ENCODE measurements at places on chromosomes 16 and 17.

DNA sequence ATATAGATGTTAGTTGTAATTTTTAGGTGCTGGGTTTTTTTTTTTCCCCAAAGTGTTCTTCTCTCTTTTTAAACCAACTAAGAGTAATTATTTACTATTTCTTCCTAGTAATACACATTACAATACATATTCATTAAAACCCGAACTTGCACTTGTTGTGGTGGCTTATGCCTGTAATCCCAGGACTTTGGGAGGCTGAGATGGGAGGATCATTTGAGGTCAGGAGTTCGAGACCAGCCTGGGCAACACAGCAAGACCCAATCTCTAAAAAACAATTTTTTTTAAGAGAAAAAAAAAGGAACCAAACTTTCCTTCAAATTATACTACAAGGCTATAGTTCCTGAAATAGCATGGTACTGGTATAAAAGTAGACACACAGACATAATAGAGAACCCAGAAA, 3.8 kb downstream of the EFCAB5 start:
- no peak for DNase-seq

- DNase-seq, result peak; percentile 39
Observed at GRCh38 chr16:9072806-9073341, 18.6 kb upstream of the HAPSTR1 start.

DNA sequence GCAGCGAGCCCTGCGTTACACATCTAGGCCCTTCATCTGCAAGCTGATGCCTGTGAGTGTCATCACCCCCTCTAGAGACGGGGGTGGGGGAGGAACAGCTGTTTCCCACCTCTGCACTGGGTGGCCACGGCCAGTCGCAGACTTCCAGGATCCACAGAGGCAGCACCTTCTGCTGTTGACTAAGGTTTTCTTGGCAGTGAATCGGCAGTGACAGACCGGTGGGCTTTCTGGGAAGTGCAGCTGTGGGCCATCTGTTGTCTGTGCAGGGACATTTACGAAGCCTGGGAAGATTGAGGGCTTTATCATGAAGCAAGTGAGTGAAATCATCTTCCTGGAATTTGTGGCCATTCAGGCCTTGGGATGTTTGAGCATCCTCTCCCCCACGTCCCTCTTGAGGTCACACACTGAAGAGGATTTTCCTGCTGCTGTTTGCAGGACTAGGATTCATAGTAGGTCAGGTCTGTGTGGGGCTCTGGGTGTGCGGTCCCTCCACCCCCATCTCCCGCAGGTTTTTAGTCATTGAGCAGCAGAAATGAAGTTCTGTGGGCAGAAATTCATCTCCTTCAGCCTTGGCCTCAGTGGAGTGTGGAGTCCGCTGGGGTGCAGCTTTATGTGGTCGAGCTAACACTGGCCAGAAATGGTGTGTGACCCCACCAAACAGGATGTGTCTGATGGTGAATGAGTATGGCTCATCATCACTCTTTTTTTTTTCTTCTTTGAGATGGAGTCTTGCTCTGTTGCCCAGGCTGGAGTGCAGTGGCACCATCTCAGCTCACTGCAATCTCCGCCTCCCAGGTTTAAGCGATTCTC, 12.0 kb downstream of the PGS1 start:
- DNase-seq, result no peak

GRCh38 chr16:67419931-67420330, 3.7 kb upstream of the ZDHHC1 start:
- no peak for DNase-seq

DNA sequence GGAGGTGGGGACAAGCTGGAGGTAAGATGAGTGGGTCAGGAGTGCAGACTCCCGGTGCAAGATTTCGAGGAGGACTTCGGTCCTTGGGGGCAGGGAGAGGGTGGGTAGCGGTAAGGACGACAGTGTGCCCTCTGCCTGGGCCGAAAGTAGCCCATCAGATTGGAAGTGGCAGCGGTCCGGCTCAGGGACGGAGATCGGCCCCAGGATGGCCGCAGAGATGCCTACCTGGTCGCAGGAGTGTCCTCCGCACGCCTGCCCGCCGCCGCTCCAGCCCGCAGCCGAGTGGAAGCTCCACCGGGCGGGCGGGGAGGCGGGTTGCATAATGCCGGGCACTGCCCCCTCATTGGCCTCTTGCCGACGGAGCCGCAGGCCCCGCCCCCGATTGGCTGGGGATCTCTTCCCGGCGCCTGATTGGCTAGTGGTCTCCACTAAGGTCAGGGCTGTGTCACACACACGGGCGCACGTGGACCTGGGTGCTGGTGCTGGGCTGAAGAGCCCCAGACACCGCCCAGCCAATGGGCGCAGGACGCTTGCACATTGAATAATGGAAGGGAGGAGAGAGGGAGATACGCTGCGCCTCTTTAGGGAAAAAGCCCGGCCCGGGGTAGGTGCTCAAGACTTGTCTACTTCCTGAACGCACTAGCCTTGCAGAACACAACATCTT, at the start of gene PER1:
TSS of gene PER1 (minus strand) at position 293 of the 664 bp plus-strand sequence. CDS start 1,698 bp downstream, outside the sequence.
- DNase-seq, result peak; percentile 96

DNA sequence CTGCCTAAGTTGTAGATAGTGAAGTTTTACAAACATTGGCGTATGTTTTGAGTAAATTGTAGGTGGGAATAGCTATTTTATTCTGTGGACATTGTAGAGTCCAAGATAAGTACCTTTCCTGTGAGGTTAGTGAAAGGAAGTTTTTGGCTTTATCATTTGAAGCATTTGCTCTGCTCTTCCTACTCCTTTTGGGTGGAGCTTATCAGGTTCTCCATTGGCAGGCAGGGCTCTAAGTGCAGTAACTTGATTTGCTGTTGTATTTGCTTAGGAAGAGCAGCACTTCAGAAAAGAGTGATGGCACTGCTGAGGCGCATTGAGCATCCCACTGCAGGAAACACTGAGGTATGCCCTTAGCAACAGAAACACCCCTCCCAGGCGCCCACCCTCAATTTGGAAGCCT, 70.1 kb downstream of the OMG start:
- no peak for DNase-seq

DNA sequence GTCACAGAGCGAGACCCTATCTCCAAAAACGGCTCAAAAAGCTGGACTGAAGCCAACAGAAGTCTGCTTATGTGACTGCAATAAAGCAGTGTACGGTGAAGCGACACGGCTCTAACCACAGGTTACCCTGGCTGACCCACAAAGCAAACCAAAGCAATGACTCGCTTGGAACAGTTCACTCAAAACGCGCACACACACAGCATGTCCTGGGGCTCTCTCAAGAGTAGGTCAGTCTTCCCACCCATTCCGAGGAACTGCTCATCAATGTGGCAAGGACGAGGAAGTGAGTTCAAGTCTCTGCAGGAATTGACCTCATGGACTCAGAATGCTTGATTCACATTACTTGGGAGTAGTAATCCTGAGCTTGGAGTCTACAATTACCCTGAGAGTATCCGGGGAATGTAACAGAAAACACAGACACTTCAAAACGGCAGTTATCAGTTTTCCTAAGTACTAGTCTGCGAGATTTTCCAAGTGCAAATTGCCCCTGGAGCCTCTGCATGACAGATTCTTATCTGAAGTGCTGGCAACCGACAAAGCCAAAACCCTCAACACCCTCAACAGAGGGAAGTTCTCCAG, 25.4 kb downstream of the PELP1 start:
- DNase-seq, result peak; percentile 48

DNA sequence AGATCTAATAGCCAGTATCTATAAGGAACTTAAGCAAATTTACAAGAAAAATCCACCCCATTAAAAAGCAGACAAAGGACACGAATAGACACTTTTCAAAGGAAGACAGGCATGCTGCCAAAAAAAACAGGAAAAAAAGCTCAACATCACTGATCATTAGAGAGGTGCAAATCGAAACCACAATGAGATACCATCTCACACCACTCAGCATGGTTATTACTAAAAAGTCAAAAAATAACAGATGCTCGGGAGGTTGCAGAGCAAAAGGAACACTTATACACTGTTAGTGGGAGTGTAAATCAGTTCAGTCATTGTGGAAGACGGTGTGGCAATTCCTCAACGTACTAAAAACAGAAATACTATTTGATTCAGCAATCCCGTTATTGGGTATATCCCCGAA, 9.6 kb downstream of the STX8 start:
- no peak for DNase-seq

DNA sequence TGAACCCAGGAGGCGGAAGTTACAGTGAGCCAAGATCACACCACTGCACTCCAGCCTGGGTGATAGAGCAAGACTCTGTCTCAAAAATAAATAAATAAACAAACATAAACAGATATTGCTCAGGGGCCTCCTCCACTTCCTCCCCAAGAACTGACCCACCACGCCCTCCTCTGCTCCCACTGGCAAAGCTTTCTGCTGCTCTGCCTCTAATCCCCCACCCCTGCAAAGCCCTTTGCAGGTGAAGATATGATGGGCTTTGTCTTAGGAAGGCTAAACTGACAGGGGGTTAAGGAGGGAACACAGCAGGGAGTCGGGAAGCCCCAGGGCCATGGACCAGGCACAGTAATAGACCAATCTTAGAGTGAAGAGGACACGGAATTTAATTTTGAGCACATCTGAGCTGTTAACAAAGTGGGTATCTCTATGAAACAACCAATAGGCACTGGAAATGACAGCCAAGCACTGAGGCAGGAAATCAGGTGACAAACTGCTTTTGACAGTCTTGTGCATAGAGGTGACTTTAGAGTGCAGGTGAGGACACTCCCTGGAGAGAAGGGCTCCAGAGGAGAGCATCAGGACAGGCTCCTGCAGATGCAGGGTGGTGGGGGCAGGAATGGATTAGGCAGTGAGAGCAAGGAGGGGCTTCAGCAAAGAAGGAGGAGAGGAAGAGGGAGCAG, 6.4 kb upstream of the CD300LD start:
- DNase-seq, result no peak

DNA sequence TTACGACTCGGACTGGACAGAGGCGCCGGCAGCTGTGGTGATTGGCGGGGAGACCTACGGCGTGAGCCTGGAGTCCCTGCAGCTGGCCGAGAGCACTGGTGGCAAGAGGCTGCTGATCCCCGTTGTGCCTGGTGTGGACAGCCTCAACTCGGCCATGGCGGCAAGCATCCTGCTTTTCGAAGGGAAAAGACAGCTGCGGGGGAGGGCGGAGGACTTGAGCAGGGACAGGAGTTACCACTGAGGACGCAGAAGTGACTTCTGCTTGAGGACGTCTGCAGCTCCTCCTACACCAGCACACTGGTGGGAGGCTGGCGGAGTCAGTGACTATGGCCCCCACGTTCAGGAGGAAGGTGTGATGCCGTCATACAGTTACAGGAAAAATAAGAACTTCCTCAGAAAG, 9.7 kb downstream of the MRM3 start:
- no peak for DNase-seq

GRCh38 chr17:17845046-17845775, 8.4 kb upstream of the SREBF1 start:
- DNase-seq, result no peak
